ENCODE measurements at places on chromosomes 7 and 10. TPM values are rescaled to one million over a fixed set of nuclear protein-coding genes. Genes with fewer than 3 reads are reported as not detected.

The TUBB8 gene
- 0.69 TPM for total RNA-seq

The AKR1D1 gene
- not detected for total RNA-seq

The ASIC3 gene
- 3.4 TPM for total RNA-seq

The PNLIP gene
- not detected for total RNA-seq

DNA sequence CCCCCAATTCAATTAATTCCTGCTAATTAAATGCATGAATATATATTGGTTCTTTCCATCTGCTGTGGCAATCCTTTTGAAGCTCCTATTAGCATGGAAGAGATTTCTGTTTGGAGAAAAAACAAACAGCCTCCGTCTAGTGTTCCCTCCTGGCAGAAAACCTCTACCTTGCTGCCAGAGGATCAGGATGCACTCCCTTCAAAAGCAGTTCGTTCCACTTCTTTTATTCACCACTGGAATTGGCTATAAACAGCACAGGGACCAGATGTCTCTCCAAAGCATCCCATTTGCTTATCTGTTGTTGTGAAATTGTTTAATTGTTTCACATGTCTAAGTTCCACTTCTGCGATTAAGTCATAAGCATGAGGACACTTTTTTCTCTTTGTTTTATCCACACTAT lies 77.8 kb upstream of the PTN start:
- no peak for DNase-seq

GRCh38 chr7:101707587-101707986 lies 78.5 kb upstream of the MYL10 start:
- DNase-seq: no peak

DNA sequence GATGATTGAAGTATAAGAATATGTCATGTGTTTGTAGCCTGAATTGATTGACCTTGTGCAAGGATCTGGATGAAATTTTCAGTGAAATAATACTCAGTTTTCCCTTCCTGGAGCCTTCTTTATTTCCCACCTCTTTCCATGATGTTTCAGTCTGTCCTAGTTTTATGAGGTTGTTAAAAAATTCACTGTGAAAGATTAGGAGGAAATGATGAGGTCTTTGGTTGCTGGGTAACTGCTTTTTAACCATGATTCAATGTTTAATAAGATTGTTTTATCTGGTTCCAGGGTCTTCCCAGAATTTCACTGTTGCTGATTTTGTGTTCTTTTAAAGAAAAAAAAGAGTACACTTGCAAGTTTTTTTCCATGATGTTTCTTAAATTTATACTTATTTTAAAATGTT lies 221.5 kb downstream of the MBL2 start:
- DNase-seq: no peak

Measured in endothelial cell (in vitro differentiated cells).